Esophagus muscularis mucosa (tissue), 4 donors: ENCODE measurements at places on chromosomes 5 and 9.

GRCh38 chr5:154047324-154047723, 8.6 kb downstream of the MFAP3 start:
- DNase-seq: no peak

GRCh38 chr5:129616517-129616916, 131.4 kb upstream of the MINAR2 start:
- no peak for DNase-seq

GRCh38 chr5:75469017-75469416, 42.4 kb downstream of the CERT1 start:
- DNase-seq: no peak

GRCh38 chr9:116497095-116497890, 189.8 kb upstream of the TRIM32 start:
- DNase-seq: no peak

DNA sequence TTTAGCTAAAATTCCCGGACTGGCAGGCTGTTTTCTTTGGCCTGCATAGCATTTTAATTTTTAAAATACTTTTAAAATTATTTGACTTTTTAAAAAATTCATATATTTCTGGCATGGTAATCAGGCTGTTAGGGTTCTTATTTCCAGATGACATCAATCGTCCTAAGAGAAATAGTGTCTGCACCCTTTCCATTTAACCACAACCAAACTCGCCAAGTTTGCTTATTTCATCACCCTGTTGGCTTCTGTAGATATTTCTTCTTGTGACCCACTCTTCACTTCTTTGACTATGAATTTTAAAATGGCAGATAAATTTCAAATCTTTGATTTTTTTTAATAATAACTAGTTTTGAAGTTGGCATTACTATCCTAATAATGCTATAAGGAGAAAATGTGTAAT, 675.7 kb upstream of the FTMT start:
- no peak for DNase-seq

GRCh38 chr5:173242079-173242478, 7.1 kb upstream of the NKX2-5 start:
- DNase-seq: no peak

- no peak for DNase-seq
These were observed 6.4 kb upstream of the AMBP start for GRCh38 chr9:114084282-114085073.

- DNase-seq: no peak
These were observed 23.5 kb downstream of the KCTD16 start for GRCh38 chr5:144194144-144194543.

GRCh38 chr5:113759505-113759904, 246.0 kb downstream of the YTHDC2 start:
- DNase-seq: no peak

GRCh38 chr9:36150574-36151315, 14.2 kb downstream of the GLIPR2 start:
- no peak for DNase-seq

DNA sequence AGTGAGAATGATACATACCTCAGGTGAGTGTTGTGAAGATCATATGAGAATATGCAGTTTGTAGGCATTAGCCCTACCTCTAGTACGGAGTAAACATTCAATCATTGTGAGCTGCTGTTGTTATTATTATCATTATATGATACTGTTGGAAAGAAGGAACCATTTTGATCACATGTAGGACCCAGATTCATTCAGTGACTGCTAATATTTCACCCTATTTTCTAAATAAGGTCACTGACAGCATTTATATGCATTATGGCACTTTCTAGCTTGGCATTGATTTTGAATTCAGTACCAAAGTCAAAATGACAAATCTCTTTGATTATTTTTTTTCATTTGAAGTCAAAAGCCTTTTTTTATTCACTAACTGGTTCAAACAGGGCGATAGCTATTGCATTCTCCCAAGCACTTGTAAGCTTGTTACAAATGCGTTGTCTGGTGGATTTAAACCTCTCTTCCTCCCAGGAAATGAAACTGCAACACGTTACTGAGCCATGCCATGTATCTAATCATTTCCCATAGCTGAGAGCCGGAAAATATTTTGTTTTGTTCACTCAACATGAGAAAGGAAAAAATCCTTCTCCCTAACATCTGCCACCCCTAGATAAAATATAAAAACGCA, 320.8 kb upstream of the SGCD start:
- DNase-seq: no peak

DNA sequence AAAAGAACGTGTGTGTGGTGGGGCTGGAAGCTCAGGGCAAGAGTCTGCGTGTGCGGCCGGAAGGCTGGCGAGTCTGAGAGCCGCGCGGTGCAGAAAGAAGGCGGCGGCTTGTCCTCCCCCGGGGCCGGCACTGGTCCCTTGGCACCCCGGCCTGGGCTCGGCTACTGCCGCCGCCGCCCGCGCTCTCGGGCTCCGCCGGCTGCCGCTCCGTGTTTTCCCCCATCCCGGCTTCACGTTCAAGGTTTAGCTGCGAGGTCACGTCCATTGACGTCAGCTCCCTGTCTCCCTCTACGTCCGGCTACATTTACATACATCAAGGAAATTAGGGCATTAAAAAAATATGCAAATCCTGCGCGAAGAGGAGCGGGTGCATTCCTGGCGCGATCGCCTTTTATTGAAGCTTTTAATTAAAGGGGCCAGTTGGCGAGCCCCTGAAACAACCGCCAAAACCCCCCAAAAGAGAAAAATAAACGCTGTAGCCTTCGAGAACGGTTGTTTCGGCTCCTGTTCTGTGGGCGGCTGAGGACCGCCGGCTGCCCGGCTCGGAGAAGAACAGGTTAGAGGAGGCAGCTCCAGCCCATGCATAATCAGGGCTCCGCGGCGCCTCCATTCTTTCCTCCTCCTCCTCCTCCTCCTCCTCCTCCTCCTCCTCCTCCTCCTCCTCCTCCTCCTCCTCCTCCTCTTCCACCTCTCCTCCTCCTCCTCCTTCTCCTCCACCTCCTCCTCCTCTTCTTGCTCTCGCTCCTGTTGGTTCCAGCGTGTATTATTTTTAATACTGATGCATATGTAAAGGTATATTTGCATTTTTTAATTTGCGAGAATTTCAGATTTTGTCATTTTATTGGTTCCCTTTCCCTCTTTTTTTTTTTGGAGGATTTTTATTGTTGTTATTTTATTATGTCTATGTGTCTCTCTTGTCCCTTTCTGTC, 207.0 kb downstream of the MEF2C start:
- DNase-seq: no peak

DNA sequence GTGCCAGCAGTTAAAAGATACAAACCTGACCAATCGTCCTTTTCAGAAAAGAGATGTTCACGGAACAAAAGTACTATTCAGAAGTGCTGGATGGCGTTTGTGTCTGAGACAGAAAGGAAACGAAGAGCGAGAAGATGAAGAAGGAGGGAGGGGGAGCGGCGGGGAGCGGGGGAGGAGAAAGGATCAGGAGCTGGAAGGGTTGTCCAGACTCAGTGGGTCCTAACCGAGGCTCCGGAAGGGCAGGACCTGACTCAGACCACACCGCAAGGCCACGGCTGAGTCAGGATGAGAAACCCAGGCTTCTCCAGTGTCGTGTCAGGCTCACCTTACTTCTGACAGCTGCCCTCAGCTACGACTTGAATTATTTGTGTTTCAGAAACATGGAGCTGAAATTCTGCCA, 46.2 kb downstream of the PAX5 start:
- no peak for DNase-seq

GRCh38 chr9:86908261-86908660, 39.0 kb downstream of the GAS1 start:
- no peak for DNase-seq

- DNase-seq: no peak
These were observed 153.4 kb downstream of the SLIT3 start for GRCh38 chr5:169147534-169147933.

DNA sequence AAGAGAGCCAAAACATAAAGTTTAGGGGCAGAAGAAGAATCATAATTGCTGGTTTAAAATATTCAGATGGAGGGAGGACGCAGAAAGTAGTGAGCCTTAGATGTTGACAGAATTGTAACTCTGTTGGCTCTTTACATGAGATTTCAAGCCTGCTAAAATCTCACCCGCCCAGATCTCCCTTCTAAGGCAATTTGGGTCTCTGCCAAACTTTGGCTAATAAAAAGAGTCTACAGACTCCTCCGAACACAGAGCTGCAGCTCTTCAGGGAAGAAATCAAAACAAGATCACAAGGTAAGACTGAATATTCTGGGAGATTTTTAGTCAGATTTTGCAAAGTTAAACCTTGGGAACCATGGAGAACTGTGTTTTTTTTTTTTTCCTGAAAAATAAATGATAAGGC, at the start of gene IL33:
IL33 (plus strand) TSS at position 246 of the 400 bp plus-strand sequence. CDS start 25,888 bp downstream, outside the sequence.
- no peak for DNase-seq

GRCh38 chr9:78985084-78985738, 586.6 kb upstream of the TLE4 start:
- DNase-seq: no peak

- no peak for DNase-seq
These were observed 28.0 kb upstream of the PLIN2 start for GRCh38 chr9:19155106-19155935.

DNA sequence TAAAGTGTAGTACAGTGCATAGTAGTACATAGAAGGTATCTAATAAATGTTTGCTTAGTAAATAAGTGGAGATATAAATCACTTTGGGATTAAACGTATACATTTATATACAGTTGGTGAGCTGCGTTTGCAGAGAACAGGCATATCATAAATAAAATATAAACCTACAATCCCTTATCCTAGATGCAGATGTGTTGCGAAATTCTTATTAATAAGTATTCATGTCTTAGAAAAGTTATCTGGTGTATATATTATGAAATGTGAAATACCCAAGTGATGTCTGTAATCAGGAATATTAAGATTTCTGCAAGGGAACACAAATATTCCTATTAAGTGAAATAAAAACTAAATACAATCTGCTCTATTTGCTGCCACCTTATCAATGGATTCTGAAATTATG, 8.8 kb downstream of the CCNH start:
- no peak for DNase-seq

DNA sequence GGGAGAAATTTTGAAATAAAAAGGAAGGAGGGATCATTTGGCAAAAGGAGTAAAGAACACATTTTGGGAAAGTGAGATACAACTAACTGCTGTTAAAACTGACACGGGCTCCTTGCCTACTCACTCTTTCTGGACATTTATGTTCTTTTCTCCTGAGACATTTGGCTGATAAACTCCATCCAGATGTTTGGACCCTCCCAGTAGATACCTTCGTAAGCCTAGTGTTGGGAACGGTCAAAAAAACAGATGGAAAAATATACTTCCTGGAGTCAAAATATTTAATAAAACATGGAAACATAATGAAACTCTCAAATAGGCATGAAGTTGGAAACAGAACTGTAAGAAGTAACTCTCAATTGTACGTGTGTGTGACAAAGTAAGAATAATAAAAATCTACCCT, 360.1 kb upstream of the RIOK2 start:
- no peak for DNase-seq

DNA sequence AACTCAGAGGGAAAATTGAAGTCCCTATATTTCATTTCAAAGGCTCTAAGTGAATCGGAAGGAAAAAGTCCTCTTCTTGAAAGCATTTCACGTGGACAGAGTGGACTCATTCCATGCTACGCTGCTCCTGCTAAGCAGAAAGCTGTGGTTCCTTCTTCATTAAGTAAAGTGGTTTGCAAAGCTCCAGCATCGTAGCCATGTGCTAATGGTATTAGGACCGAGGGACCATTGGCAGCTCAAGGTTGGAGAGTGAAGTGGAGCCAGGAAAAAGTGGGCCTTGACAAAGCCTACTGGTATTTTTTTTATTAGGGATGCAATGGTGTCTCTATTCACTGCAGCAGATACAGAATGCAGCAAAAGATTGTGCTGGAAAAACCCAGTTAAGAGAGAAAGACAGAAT, 16.4 kb upstream of the SEMA4D start:
- no peak for DNase-seq

DNA sequence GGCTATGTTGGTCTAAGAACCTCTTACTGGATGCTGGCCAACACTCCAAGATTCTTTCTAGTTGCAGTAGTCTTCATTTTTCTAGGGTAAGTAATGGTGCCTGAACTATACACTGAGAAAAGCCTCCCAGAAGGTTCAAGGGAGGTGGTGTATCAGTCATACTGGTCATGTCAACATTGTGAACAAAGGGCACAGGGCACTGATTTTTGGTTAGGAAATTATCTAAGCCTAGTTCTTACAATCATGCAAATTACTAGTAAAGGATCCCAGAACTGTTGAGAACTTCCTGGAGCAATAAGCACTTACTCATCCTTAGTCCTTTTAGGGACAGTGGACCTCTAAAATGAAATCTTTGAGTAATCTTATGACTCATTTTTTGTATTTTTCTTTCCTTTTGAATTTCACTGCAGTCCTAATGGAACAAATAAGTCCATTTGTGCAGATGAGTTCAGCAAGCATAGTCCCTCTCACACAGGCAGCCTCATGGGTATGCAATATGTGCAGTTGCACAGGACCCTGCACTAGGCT, 21.1 kb upstream of the CDC42SE2 start:
- DNase-seq: no peak

GRCh38 chr5:154365823-154366222, 80.0 kb upstream of the SAP30L start:
- no peak for DNase-seq

DNA sequence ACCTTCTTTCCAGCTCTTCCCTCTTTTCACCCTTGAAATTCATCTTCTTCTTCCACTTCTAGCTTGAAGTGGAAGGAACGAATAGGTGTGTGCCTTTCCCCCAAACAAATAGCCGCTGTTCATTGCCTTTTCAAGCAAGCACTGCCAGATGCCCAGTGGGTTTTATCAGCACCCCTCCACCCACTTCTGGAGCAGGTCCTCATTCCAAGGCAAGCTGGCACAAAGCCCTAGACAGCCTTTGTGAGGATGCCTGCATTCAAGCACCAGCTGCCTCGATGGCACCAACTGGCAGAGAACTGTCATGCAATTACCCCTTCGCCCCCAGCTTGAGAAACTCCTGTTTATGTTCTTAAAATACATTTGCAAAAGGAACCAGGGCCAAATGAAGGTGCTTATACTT, 36.5 kb downstream of the SERINC5 start:
- no peak for DNase-seq

GRCh38 chr9:113164536-113165300, 13.9 kb downstream of the SLC31A2 start:
- DNase-seq: no peak

DNA sequence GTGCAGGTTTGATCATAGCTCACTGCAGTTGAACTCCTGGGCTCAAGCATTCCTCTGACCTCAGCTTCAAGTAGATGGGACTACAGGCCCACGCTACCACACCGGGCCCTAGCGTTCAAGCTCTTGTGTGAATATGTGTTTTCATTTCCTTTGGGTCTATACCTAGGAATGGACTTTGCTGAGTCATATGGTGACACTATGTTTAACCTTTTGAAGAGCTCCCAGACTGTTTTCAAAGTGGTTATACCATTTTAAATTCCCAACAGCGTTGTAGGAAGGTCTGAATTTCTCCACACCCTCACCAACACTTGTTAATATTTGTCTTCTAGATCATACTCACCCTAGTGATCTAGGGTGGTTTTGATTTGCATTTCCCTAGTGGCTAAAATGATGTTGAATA, 33.5 kb downstream of the FAF2 start:
- no peak for DNase-seq

- no peak for DNase-seq
These were observed 73.8 kb downstream of the RAPGEF1 start for GRCh38 chr9:131666029-131666428.
